ENCODE measurements at places on chromosomes 12 and 14.
A peak's percentile ranks its signal among the peaks of the same experiment; 100 is the strongest.

DNA sequence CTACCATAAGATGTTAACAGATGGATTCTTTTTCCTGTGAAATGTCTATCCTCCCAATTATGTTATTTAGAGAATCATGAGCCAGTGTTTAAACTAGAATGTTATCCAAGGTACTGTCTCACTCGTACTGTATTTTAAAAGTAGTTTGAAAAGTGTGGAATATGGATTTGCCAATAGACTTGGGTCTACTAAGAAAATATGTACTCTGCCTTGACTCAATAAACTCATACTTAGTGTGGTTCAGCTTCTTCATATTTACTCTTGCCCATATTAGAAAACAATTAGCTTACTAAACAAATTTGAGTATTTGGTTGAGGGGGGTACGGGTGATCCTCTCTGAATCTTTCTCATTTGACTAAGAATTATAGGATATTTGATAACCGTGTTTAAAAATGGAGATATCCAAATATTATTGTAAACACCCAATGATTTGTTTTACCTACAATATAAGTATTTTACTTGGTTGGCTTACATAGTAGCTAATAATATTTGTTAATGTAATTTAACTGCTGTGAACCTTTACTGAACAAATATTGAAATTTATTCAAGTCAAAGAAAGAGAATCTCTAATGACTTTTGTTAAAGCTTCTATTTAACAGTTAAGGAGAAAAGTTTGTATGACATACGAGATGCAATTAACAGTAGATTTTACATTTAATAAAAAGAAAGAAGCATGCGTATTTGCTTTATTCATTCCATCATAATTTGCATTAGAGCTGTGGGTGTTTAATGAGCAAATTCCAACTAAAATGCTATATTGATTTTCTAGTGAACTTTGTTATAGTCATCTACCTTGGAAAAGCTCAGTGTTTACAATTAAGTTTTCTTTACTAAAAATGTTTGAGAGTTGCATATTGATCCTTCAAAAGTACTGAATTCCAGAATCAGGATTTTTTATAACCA lies 81.2 kb downstream of the MIPOL1 start:
- no peak for DNase-seq

GRCh38 chr14:33634631-33635030 lies 316.2 kb downstream of the EGLN3 start:
- DNase-seq = no peak

DNA sequence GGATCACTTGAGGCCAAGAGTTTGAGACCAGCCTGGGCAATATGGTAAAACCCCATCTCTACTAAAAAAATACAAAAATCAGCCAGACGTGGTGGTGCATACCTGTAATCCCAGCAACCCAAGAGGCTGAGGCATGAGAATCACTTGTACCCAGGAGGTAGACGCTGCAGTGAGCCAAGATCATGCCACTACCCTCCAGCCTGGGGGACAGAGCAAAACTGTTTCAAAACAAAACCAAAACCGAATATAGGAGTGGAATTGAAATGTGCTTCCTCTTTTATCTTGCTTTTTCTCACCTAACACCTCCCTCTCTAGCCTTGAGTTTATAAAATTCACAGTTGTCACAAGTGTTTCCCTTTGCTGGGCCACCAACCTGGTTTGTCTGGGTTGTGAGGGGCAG lies 181.9 kb downstream of the PAH start:
- DNase-seq = no peak

DNA sequence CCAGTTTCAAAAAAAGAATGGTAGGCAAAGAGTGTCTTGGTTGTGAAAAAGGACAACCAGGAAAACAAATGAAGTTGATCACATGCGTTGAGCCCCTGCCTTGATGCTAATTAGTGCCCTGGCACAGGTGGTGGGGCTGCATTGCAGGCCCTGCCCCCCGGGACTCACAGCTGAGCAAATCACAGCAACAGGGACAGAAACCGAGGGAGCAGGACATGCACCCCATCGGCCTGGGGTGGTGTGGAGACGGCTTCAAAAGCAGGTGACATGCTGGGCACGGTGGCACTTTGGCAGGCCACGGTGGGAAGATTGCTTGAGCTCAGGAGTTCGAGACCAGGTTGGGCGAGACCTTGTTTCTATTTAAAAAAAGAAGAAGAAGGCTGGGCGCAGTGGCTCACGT lies 1.1 kb upstream of the PAPLN start:
- no peak for DNase-seq

DNA sequence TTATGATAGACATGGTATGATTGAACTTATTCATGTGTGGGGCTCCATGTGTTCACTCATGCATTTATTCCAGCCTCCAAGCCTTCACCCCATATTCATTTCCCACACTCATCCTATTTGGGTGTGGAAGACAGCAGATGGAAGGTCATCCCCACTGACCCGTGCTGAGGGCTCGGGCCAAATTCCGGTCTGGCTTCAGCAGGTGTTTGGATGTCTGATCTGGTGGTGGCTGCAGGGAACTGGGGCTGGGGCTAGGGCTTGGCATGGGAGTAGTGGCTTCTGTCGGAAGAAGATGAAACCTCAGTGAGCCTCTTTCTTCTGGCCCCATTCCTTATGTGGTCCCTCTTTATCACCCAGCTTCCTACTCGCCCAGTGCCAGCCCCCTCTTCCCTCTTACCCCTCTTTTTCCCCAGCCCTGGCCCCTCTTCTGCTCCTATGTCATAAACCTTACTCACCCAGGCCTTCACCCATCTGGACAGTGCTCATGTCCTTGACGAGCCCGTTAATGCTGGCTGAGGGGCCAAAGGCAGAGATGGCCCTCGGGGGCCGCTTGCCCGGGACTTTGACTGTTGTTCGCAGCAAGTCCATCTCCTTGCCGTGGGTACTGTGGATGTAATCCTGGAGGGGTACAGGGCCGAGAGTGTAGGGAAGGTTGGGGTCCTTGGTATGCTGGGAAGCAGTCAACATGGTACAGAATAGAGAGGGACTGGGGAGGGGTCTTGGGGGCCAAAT lies 8.0 kb downstream of the AGAP2 start:
- DNase-seq = no peak

DNA sequence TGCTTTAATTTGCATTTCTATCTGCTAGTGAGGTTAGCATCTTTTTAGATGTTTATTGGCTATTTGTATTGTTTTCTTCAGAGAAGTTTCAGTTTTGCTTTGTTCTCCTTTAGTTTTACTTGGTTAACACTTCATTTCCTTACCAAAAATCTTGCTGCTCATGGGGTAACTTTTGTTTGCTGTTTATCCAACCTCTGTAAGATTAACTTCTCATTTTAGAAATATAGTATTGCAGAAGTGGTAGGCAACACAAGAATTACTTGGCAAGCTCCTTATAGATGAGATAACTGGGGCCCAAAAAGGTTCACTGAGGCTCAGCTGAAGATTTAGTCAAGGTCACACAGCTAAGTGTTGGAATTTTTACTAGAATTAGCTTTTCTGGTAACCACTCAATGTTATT lies 40.5 kb downstream of the ALKBH1 start:
- DNase-seq = no peak

GRCh38 chr14:101729382-101729781 lies 32.1 kb upstream of the PPP2R5C start:
- no peak for DNase-seq

DNA sequence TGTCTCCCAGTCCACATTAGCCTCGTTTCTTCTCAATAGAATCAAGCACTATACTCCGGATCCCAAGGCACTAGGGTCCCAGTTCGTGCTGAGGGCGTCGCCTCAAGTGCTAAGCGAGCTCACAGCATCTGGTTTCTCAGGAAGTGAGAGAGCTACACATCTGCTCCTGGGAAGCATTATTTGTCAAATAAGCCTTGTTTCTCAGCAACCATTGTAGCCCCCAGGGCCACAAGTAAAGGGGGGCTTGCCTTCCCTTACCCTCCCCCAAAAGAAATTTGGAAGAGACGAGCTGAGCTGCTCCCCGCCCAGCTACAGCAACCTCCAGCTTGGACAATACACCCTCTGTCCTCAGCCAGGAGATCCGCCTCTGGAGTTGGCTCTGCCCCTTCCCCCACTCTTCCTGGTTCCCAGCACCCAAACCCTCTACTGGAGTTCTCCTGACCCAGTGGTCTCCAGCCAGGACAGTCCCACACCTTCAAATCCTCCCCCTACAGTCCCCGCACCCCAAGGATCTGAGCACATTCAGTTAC lies 5.7 kb upstream of the TNS2 start:
- DNase-seq = no peak

DNA sequence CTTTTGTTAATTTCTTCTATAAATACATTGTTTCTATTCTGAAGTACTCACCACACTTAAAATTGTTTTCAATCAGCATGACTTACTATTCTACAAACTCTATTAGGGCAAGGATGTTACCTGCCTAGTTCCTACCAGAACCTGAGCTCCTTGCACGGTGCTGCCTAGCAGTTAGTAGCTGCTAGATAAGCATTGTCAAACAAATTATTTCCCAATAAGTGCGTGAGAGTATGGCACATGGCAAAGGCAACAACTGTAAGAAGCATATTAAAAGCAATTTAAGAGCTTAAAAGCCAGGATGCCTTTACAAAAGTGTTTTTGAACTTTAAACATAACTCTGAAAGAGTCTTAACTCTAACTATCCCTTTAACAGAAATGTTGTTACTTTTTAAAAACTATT lies 8.2 kb upstream of the LYZ start:
- no peak for DNase-seq

- peak; percentile 61 for DNase-seq
These were observed 103.8 kb upstream of the FKBP4 start for GRCh38 chr12:2691006-2691344.

DNA sequence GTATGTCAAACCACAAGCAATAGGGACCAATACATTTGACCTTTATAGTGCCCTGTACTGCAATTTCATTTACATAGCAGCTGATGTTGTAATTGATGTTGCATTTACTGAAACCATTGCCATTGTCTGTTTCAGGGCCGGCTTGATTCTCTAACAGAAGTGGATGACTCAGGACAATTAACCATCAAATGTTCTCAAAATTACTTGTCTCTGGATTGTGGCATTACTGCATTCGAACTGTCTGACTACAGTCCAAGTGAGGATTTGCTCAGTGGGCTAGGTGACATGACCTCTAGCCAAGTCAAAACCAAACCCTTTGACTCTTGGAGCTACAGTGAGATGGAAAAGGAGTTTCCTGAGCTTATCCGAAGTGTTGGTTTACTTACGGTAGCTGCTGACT lies 216.0 kb downstream of the AKAP6 start:
- no peak for DNase-seq

DNA sequence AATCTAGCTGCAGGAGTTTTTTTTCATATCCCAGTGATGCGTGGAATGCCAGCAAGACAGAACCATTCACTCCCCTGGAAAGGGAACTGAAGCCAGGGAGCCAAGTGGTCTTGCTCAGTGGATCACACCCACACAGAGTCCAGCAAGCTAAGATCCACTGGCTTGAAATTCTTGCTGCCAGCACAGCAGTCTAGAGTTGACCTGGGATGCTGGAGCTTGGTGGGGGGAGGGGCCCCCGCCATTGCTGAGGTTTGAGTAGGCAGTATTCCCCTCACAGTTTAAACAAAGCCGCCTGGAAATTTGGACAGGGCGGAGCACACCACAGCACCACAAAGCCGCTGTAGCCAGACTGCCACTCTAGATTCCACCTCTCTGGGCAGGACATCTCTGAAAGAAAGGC lies 86.9 kb upstream of the STXBP6 start:
- DNase-seq = no peak

- no peak for DNase-seq
These were observed 815 bp downstream of the NID2 start for GRCh38 chr14:52067873-52068614.

- DNase-seq = no peak
These were observed 7.6 kb downstream of the GCH1 start for GRCh38 chr14:54894995-54895394.

- DNase-seq = no peak
These were observed 173.2 kb downstream of the BRMS1L start for GRCh38 chr14:35999294-35999693.

GRCh38 chr14:96400495-96400894 lies 8.6 kb downstream of the AK7 start:
- no peak for DNase-seq

DNA sequence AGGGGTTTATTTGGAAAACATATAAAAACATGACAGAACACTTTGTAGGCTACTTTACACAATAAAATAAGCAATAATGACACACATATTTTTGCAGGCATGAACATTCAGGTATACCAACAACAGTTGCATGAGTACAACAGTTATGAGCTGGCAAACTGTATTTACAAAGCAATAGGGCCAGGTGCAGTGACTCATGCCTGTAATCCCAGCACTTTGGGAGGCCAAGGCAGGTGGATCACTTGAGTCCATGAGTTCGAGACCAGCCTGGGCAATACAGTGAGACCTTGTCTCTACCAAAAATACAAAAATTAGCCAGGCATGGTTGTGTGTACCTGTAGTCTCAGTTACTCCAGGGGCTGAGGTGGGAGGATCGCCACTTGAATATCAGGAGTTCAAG lies 101.1 kb downstream of the BMP4 start:
- DNase-seq = no peak

DNA sequence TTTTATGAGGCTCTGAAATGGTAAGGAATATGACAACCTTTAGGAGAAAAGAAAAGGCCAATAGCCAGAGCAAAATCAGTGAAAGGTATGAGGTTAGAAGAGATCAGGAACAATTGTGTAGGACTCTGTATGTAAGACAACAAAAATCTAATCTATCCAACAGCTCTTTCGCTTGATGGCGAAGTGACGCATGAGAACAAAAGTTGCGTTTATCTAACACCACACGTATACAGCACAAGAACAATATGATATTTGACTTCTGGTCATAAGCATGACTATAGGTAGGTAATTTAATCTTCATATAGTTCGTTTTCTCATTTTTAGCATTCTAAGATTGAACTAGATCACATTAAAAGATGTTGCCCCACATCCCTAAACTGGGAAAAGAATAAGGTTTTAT lies 1.5 kb downstream of the CLECL1 start:
- no peak for DNase-seq

DNA sequence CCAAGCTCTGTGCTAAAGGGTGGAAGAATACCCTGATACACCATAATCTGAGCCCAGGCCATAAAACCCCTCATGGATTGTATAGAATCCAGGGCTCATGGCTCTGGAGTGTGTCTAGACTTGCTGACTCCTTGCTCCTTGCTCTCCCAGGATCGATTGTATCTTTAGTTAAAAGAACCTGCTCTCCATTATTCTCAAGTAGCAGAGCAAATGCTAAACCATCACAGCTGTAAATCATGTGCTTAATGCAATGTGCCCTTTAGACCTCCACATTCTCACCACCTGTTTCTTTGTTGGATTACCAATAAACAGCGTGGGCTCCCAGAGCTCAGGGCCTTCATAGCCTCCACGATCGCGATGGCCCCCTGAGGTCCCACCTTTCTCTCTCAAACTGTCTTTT lies 411.6 kb upstream of the FBXO33 start:
- no peak for DNase-seq

GRCh38 chr12:96457191-96457930 lies 32.0 kb upstream of the CFAP54 start:
- no peak for DNase-seq

- no peak for DNase-seq
These were observed 68.8 kb upstream of the SFSWAP start for GRCh38 chr12:131642101-131642540.

All from activated naive CD4-positive, alpha-beta T cell treated with anti-CD3 and anti-CD28 coated beads, Interleukin-2, amount 50 U/mL, for 16 hours (primary cell).